Activated CD4-positive, alpha-beta T cell treated with anti-CD3 and anti-CD28 coated beads, Interleukin-2, amount 50 U/mL, for 24 hours (primary cell): ENCODE measurements at places on chromosomes 3 and 15.

GRCh38 chr3:14740983-14741382 lies 66.0 kb downstream of the C3orf20 start:
- DNase-seq, result no peak

GRCh38 chr3:89113893-89114840 lies 6.7 kb downstream of the EPHA3 start:
- no peak for DNase-seq

DNA sequence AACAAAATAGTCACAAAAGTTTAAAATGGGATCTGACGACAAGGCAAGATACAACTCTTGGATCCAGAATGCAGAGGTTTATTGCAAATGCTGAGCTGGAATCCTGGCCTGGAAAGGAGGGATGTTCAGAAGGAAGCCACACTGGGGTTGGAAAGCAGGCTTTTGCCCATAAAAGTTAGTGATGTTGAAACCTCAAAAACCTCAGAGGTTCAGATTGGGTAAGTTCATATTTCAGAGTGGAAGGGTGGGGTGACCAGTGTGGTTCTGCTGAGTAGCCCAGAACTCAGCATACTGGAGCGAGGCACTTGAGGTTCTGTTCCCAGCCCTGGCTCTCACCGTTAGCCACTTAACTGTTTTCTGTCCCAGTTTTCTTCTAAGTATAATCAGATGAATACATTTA lies 114.0 kb upstream of the OSTN start:
- no peak for DNase-seq

DNA sequence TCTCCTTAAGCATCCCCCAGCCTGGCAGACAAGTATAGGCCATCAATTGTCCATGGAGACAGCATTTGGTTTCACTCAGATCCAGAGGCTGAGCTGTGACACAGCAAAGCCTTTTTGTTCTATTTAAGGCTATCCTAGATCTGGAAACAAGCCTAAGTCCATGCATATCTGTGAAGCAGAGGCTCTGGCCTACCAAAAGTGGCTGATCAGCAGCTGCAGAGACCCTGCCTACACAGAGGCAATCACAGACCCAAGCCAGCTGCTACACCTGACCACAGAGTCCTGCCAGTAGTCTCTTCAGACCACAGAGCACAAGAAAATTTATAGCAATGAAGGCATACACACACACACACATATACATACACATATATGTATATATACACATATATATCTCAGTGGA lies 501.7 kb upstream of the ARPP21 start:
- DNase-seq, result no peak

- no peak for DNase-seq
These were observed 687 bp downstream of the ALDH1A3 start for GRCh38 chr15:100880139-100880896.

GRCh38 chr3:49606427-49606826 lies 52.1 kb downstream of the BSN start:
- no peak for DNase-seq
